ENCODE measurements at places on chromosomes 11 and 22.
A peak's percentile ranks its signal among the peaks of the same experiment; 100 is the strongest.

DNA sequence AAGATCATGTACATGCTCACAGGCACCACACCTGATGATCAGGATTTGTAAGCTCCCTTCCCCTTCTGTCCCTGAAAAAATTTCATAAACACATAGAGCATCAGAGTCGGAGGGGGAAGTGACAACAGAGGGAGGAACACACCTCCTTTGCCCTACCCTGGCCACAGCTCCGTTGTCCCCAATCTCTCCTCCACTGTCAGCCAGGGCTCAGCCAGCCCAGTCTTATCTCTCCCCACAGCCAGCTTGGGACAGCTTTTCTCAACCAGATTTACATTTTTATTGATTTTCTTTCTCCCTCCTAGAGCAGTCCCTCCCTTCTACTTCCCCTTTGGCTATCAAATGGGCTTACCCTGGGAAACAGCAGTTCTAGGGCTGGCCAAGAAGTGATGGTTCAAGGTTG, 32.1 kb upstream of the TPBGL start:
- no peak for DNase-seq

GRCh38 chr11:114075891-114076441, 16.5 kb downstream of the ZBTB16 start:
- peak; percentile 93 for DNase-seq

GRCh38 chr22:35540595-35541253, at the start of gene RASD2:
RASD2 (plus strand) TSS chr22:35540831; CDS start chr22:35546810, 5,979 bp downstream.
- DNase-seq: no peak

GRCh38 chr11:112995423-112996090, 34.3 kb downstream of the NCAM1 start:
- DNase-seq: no peak

- DNase-seq: peak; percentile 13
These were observed 3.1 kb downstream of the GAB2 start for GRCh38 chr11:78414321-78415051.

GRCh38 chr11:78138694-78139421, 568 bp downstream of the ALG8 start:
- DNase-seq: peak; percentile 11

DNA sequence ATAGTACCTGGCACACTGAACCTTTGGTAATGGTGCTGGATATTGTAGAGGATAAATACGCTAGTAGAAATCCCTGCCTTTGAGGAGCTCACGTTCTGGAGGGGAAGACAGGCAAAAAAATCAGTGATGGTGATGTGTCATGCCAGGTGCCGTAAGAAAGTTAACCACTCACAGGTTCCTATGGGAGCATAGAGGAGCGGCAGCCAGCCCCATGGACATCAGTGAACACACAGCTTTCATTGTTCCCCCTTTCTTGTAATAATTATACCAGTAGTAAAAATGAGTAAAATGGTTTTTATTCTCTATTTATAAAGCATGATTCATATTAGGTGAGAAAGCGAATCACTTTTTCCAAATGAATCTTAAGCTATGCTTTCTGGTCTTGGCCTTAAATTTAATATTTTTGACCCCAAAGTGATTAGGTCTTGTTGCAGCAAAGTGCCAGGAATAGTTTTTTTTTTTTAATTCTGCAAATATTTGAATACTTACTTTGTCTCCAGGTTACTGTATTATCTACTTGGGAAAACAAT, 57.9 kb downstream of the UVRAG start:
- DNase-seq: no peak

DNA sequence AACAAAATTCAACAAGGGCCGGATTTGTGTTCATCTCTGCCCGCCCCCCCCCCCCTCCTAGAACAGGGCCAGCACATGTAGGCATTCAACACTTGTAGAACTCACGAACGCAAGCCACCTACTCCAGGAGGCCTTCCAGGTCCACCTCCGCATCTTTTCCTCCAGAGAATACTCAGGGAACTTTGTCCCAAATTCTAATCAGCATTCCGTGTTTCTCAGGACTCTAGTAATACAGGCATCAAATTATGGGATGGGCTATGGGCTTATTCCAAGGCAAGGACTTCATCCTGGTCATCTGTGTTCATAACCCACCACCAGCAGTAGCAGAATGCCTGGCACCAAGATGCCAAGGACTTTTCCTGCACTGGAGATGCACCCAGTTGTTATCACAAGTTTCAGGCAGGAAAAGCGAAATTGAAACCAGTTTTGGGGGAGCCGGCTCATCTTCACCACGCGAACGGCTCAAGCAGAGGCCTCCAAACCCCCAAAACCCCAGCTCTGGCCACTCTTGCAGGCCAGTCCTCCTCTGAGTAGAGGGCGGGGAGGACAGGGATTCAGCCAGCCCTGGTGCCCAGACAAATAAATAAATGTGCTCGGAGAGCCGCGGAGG, 462 bp downstream of the UBE2L6 start:
- DNase-seq: no peak

DNA sequence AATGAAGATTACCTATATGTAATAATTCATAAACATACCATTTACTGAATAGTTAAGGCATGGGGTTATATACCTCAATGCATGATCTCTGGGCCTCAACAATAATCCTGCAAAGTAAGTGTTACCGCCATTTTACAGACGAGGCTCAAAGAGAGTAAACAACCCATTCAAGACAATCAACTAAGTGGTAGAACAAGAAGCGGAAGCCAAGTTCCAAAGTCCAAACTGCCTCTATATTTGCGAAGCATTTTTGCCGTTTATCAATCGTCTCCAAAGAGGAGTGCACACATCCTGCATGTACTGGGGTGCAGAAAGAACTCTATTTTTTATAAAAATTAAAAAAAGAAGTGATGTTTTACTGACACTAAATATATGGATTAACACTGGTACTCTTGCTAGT, 27.5 kb upstream of the P4HA3 start:
- DNase-seq: no peak

Data from umbilical cord (tissue), 2 donors.